Activated CD4-positive, alpha-beta T cell treated with anti-CD3 and anti-CD28 coated beads, Interleukin-2, amount 50 U/mL, for 24 hours (primary cell): ENCODE measurements at places on chromosomes 1 and 21.

GRCh38 chr1:230900984-230901383 lies 32.7 kb upstream of the C1orf198 start:
- no peak for DNase-seq

- no peak for DNase-seq
These were observed 135.3 kb upstream of the EDN2 start for GRCh38 chr1:41619511-41620364.

DNA sequence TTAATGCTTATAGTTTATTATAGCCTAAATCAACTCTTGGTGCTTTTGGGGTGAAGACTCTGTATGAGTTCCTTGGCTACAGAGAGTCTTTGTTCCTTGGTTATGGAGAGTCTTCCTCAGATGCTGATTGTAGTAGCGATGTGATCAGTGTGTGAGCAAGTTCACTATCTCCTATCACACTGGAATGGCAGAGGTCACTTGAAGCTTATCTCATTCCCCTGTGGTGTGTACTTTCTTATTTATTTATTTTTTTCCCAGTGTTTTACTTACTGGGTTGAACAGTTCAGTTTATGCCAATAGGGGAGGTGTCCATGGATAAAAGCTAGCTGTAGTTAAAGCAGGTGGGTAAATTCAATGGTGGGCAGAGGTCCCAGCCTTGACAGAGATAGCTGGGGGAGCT lies 20.1 kb upstream of the MAB21L3 start:
- no peak for DNase-seq

GRCh38 chr1:192438737-192439136 lies 121.9 kb downstream of the RGS21 start:
- DNase-seq: no peak

DNA sequence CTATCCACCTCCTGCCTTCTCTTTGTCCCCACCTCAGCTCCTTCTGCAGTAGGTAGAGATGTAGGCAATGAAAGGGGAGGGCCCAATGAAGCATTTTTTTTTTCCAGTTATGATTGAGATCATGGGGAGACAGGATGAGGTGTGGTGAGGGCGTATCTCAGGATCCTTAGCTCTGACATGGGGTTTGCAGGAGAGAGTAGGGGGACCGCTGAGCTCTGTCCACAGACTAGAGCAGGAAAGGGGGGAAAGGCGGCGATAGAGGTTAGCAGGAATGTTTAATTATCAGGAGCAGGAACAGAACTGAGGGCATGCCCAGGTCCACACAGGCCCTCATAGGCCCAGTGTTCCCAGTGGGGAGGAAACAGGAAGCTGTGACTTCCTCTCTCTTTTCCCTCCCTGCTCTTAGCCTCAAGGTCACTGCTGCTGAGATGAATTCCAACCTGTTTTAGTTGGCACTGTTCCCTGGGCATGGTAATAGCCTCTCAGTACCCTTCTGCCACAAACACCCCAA lies 901 bp upstream of the RXFP4 start:
- DNase-seq: no peak

DNA sequence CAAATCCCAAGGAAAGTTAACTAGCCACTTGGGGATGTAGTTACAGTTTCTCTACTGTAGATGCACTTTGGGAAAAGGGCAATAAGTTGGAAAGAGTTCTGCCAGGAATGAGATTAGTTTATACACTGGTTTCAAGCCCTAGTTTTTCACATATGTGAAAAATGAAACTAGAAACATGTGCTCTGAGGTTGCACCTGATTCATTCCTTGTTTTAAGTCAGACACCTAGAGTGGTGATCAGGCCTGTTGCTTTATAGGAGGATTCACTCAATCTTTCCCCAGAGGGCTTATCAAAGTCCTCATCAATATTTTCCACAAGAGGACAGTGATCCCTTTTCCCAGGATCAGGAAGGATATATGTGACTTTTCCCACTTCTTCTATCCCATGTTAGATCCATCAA lies 515.9 kb upstream of the PKN2 start:
- no peak for DNase-seq

- DNase-seq: peak; percentile 5
These were observed 35.1 kb downstream of the PTPRF start for GRCh38 chr1:43565600-43566360.

- DNase-seq: no peak
These were observed 176.3 kb downstream of the DENND1B start for GRCh38 chr1:197598935-197599334.

DNA sequence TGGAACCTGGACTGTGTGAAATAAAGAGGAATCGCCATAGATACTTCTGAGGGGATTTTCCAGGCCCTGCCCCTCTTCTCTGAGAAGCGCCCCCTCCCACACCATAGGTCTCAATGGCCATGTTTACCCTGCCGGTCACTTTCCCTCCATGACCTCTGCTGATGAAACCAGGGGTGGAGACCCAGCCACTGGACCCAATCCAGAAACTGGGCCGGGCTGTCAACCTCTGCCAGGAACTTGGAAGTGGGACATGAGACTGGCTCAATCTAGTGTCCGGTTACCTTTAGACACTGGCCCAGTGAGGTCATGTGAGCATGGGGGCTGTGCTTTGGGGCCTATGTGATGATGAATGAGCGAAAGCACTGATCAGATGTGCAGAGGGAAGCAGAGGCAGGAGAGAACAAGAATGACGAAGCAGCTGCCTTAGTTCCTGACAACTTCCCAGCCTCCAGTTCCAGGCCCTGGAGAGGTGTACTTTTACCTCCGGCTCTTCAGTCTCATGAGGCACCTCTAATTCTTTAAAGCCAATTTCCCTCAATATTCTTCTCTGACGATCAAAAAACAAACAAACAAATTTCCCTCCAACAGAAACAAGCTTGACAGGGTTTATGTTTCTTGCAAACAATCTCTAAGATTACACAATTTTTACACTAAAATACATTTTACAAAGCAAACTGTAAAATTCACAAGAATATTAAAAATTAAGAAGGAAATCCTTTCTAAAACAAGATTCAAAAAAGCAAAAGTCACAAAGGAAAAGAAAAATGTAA lies 4.9 kb downstream of the ASAP3 start:
- no peak for DNase-seq

DNA sequence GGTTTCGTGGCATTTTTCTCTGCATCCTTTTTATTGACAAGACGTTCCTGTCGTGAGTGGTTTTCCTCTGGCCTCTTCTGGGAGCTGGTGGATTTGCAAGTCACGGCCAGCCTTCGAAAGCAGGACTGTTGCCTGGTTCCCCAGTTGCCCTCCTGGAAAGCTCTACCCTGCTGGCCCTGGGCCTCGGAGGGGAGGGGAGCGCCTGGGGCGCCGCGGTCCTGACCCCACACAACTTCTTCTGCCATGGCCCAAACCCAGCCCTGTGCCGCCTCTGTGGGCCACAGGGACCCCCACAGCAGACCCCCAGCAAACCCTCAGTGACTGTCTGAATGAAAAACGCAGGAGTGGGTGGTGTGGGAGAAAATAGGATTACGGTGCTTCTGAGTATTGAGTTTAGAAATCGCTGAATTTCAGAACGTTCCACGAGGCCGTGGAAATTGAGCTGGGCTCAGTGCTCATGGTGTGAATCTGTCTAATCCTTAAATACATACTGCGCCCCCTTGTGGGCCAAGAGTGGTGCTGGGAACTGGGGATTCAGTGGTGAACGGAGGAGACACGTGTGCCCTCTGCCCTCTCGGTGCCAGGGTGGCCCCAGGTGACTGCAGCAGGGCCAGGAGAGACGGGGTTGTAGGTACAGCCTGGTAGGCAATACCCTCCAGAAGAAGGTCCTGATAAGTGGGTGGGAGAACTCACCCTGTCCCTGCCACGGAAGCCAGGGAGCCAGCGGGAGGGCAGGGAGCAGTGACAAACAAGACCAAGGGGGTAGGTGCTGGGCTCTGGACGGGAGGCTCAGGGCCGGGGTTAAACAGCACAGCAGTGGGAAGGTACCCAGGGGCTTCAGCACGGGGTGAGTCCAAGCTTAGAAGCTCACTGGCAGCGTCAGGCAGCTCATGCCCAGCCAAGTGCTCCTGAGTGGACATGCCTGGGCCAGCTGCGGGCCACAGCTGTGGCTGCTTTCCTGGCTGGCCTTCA lies 101.2 kb upstream of the COL6A1 start:
- peak; percentile 34 for DNase-seq

GRCh38 chr1:98110674-98111073 lies 189.8 kb upstream of the DPYD start:
- no peak for DNase-seq

- no peak for DNase-seq
These were observed 47.6 kb downstream of the RHOU start for GRCh38 chr1:228782662-228783417.

GRCh38 chr1:215188302-215188950 lies 105.9 kb downstream of the KCNK2 start:
- no peak for DNase-seq

DNA sequence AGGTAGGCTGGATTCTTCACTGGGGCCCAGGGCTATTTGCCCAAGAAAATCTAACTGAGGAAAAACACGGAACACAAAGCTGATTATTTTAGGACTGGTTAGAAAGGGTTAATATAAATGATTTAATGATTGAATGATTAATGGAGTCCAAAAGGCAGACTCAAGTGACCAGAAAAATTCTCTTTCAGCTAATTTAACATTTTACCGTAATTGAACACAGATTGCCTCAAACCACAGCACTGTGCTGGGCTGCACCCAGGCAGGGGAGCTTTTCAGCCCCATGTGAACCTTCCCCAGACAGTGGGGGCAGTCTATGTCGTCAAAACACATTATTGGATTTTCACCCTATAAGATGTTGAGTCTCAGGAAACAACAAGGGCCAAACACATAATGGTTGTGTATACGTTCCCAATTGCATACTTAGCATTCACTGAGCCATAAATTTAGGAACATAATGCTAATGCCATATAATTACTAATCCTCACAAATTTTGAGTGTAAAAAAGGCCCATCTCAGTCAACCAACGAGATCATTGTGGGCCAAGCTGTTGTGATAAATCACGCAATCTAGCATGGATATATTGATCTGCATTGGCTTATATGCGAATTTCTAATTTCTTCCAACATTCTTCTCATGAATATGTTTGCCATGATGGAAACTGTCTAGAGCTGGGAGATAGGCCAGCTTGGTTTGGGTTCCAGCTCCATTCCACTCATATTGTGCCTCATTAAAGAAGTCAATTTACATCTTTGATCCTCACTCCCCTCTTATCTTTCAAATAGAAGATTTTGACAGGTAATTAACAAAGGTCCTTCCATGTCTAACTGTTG lies 27.7 kb downstream of the DSCAM start:
- DNase-seq: no peak

GRCh38 chr1:212582808-212583615 lies 25.5 kb upstream of the ATF3 start:
- DNase-seq: no peak

DNA sequence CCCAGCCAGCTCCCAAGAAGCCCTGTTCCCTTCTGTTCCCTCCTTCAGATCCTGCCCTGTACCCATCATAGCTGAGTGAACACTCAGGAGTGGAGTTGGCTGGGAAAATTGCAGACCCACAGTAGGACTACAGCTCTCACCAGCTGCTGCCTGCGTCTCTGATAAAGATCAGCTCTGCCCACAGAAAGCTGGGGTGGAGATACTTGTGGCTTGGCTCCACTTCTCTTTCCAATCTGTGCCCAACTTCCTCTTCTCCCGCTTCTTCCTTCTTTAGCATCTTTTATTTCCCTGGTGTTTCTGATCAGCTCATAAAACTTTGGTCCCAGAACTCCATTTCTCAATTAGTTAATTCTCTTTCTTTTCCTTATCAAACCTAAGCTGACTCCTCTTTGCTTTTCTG lies 5.5 kb upstream of the CD1A start:
- DNase-seq: no peak

- peak; percentile 27 for DNase-seq
These were observed 51.4 kb downstream of the RHBG start for GRCh38 chr1:156420205-156421061.

GRCh38 chr1:224189561-224189960 lies 6.5 kb downstream of the DEGS1 start:
- DNase-seq: no peak

- no peak for DNase-seq
These were observed 357.2 kb downstream of the RGS7 start for GRCh38 chr1:240999826-241000225.

DNA sequence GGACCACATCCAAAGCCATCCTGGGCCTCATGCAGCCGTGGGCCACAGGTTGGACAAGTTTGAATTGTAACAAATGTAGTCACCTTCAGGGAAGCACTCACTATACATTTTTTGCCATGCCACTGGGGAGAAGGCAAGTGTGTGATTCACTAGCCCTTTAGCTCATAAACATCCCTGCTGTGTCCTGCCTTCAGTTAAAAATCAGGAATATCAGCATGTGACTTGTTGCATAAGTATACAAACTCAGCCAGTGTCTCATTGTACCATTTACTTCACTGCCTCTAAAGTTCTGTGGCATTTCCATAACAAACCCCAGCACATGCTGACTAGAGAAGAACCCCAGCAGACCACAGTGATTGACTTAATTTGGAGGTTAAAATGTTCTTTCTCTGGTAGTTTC lies 142.0 kb upstream of the C1orf105 start:
- no peak for DNase-seq

DNA sequence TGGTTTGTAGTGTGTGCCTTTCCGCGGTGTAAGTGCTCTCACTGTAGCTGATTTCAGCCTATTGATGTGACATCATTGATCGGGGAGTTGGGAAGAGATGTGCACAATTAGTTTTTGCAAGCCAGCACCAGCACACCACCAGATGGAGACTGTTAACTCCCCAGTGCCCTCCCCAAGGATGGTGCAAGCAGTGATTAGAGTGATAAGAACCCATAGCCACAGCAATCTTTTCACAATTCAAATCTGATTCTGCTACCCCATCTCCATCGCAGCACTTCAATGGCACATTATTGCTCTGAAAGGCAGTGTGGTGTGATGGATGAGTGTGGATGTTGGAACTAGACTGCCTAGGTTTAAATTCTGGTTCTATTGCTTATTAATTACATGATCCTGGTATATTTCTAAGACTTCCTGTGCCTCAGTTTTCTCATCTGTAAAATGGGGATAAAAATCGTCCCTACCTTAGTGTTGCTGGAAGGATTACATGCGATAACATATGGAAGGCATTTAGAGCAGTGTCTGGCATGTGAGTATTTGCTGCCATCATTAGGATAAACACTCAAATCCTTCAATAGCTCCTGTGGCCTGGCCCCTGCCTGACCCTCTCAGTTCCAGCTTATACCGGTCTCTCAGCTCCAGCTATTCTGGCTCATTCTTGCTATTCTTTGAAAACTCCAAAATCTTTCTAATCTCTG lies 6.7 kb downstream of the CSF3R start:
- DNase-seq: no peak

- DNase-seq: no peak
These were observed 56.8 kb downstream of the MTR start for GRCh38 chr1:236851871-236852270.

DNA sequence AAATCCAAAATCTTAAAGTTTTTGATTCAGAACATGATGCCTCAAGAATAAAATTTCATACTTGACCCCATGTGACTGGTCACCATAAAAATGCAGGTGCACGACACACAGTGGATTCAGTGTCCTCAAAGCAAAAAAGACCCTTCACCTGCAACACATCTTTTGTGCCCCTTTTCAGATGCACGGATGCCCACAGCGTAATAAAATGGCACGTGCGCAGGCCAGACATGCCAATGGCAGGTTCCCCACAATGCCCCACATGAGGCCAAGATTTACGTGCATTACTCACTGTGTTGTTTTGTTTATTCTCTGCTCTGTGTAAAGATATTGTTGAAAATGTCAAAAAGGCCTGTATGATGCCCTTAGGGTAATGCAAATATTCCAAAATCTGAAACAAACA lies 9.3 kb downstream of the KCNA10 start:
- DNase-seq: no peak
